ENCODE measurements at places on chromosomes 3 and 15.
A peak's percentile ranks its signal among the peaks of the same experiment; 100 is the strongest.

- DNase-seq: no peak
Observed at GRCh38 chr3:38853011-38853410, 37.0 kb upstream of the SCN10A start.

DNA sequence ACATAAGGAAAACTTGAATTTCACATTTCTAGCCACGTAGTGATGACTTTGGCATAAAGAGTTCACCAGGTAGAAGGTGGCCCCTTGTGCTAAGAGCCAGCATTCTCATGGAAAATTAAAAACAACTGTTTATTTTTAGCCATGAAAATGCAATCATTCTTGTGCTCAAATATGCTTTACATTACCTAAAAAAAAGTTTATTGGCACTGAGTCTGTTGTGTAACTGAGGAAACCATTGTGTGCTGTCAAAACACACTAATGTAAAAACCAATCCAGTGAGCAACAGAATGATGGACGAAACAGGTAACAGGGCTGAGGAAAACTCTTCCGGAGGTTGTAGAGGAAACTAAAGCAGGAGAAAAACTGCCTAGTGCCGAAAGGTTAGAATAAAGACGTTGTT lies 287.0 kb upstream of the TMC3 start:
- no peak for DNase-seq

DNA sequence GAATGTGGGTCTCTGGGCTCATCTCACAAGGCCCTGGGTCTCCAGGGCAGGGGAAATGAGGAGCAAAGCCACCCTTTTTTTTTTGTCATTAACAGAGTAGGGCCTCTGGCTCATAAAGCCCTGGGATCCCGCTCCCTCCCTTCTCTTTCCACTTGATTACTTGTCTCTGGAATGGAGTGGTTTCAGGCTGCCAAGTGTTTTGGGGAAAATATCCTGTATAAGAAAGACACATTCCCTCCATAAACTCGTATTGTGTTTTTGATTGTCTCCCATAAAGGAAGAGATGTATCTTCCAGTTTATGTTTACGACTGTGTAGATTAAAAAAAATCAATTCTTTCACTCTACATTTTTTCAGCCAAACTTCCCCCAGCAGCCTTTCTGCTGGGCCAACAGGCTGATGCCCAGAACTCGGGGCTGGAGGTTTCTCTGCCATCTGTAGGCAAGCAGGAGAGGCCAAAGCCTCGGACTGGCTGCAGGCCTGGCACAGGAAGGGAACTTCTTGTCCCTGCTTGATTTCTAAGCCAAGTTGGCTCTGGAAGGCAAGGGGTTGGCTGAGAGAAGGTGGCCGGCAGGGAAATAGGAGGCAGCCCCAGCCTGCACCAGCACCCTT lies 49.4 kb upstream of the INSYN1 start:
- DNase-seq: no peak

GRCh38 chr15:59376733-59377132 lies 4.1 kb upstream of the MYO1E start:
- DNase-seq: no peak

DNA sequence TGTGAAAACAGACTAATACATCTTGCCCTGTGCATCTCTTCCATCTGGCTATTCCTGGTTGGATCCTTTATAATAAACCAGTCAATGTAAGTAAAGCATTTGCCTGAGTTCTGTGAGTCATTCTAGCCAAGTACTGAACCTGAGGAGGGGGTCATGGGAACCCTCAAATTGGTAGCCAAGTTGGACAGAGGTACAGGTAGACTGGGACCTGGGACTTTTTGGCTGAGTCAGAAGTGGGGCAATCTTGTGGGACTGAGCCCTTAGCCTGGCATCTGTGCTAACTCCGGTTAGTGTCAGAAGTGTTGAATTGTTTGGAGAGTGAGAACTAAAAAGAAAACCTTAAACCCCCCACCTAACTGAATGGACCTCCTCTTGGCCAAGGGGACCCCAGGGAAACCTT lies 21.0 kb upstream of the LIMD1 start:
- DNase-seq: no peak

GRCh38 chr15:101246391-101246790 lies 5.5 kb downstream of the CHSY1 start:
- DNase-seq: no peak

DNA sequence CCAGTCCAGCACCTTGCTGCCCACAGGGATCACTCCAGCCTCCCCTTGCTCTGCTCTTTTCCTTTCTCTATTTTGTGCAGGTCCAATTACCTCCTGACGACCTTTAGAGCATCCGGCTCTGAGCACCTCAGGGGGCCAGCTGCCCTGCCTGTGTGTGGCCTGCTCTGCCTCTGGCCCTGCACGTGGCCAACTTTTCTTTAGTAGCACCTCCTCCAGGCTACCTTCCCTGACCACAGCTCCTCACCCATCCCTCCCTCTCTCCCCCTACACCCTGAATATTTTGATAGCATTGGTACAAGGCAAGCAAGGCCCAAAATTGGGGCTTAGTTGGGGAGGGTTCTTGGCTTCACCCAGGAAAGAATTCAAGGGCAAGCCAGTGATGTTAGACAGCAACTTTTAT lies 66.9 kb upstream of the PRR20G start:
- DNase-seq: no peak

GRCh38 chr15:91196768-91197167 lies 96.7 kb downstream of the SV2B start:
- DNase-seq: no peak

DNA sequence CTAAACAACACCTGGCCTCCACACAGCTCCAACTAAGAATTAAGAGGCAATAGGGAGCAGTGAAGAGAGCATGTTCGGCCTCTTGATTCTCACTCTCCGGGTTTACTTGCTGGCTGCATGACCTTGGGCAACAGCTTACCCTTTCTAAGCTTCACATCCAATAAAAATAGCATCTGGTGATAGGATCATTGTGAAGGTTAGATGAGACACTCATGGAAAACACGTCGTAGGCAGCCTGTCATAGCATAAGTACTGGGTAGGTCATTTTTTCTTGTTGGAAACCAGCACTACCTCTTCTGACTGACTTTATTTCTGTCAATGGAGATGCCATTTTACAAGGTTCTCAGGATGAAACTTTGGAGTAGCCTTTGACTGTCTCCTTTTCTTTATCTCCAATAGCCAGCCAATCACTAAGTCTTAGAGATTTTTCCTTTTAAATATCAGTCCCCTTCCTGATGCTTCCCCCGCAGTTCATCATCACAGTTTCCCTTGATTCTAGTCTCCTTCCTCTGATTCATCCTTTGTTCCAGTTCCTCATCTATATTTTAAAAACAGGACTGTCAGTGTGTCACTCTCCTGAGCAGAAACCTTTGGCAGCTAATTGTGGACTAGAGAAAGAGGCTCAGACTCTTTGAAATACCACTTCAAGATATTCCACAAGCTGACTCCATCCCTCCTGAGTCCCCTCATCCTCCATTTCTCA lies 271.5 kb downstream of the SLC9A9 start:
- no peak for DNase-seq

- no peak for DNase-seq
Observed at GRCh38 chr3:189641776-189642175, 10.6 kb downstream of the TP63 start.

GRCh38 chr15:75651810-75652543 lies 4.3 kb downstream of the SNX33 start:
- no peak for DNase-seq

- DNase-seq: no peak
Observed at GRCh38 chr15:31271711-31272557, 54.7 kb upstream of the KLF13 start.

GRCh38 chr15:67762610-67763368 lies 62.5 kb upstream of the SKOR1 start:
- DNase-seq: no peak

GRCh38 chr3:159861369-159861987 lies 127.2 kb upstream of the IL12A start:
- no peak for DNase-seq

DNA sequence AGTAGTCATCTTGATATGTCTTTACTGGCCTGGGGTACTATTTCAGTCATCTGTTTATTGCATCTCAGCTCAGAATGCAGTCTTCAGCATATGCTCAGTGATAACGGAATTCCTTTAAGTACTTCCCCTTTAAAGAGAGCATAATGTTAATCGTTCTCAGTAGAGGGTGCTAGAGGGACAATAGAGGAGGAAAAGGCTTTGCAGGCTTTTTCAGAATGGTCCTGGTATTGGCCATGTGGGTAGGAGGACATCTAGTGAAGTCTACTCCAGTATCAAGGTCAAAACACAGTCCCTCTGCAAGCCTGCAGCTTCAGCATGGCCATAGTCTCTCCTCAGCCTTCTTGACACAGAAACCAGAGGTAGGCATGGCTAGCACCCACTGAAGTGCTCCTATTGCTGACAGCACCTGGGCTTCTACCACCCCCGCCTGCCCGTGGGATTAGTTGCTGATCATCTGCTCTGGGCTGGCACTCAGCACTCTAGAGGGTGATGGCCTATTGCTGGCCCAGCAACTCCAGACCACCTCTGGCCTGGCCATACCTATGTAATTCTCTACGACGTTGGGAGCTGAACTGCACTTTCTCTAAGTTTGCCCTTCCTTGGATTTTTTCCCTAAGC lies 65.4 kb downstream of the KCNH8 start:
- DNase-seq: peak; percentile 12

DNA sequence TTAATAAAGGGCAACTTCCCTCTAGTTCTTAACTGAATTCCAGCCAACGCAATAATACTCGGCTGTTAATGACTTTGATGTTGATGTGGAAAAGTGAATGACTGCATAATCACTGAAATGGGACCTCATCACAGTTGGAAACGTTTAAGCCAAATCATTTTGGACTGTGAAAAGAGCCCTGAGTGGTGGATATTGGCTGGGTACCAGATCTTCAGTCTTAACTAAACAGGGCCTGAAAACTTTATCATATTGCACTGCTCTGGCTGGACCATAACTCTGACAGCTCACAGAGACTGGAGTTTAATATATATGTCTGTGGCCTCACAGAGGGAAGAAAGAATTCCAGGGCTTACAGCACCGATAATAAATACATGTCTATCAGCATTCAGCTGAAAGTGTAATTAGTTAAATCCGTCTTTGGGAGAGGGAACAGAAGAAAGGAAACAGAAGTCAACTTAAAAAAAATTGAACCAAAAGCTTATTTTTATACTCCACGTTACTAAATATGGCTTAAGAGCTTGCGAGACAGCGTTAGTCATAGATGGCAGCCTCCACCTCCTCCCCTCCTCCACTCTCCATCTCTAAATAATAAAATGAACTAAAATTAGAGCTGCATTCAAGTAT lies 222.3 kb upstream of the CDIN1 start:
- DNase-seq: no peak

GRCh38 chr3:37559461-37559860 lies 302.2 kb upstream of the CTDSPL start:
- no peak for DNase-seq

All from HuH-7.5 (cell line).